Right lobe of liver (tissue), 6 donors: ENCODE measurements at places on chromosomes 1 and 21.

GRCh38 chr1:95233319-95233736 is 682 bp upstream of the RWDD3 start:
- DNase-seq: peak; percentile 89

- no peak for DNase-seq
Observed at GRCh38 chr1:18043871-18044270, 63.7 kb upstream of the IGSF21 start.

DNA sequence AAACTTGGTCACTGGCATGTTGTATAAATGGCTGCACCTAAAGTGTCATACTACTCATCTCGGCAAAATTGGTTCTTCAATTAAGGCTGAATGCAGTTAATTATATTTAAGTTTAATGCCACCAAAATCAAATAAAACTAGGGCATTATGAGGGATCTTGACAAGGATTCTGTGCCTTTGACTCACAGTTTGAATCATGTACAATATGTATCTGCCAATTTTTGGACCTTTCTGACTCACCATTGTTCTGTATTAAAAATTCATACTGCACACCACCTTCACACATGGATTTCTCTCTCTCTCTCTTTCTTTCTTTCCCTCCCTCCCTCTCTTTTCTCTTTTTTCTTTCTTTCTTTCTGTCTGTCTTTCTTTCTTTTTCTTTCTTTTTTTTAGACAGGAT is 14.1 kb upstream of the STXBP3 start:
- DNase-seq: no peak

DNA sequence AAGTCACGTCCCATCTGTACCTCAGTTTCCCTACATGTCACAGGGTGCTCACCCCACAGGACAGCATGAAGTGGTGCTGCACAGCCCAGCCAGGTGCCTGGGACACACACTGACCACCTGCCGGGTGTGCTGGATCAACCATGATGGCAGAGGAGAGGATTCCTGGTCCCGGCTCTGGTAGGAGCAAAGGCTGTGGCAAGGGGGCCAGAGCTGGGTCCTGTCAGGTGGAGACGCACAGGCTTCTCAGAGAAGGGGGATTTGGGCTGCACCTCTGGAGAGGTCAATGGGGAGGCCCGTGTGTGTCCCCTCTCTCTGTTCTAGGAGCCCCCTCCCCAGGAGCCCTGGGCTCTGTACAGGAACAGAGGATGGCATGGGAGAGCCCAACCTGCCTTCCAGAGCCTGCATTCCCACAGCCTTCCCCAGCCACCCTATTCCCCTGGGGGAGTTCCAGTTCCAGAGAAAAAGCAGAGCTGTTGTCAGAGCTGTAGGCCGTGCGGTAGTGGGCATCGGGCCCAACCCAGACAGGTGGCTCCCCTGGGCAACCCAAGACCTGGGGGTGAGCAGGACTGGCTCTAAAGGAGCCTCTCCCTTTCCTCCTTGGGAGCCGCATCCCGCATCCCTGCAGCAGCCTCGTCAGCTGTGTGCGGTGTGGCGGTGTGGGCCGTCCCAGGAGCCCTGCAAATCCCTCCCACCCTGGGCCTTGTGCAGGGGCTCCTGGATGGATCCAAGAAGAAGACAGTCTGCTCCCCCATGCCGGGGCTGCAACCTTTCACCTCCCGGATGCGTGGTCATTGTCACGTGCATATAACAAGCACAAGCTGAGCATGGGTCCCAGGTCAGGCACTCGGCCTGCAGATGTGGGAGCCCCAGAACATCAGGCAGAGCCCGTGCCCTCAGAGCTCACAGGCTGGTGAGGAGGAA is 2.9 kb upstream of the TFF3 start:
- DNase-seq: no peak

DNA sequence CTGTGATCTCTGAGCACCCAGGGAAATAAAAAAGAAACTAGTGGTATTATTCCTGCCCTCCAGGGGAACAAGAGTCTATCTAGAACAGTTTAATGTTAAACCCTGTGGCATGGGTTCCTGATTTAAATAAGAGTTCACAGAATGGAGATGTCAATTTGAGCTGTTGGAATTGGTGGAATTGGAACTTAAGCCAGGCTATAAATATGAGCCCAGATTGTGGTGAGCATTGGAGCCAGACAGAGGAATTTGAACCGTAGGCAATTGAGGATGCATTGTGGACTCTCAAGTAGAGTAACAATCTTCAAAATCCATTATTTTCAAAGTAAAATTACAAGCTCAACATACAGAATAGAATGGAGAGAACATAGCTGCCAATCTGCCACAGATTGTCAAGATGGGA is 98.2 kb downstream of the NEK7 start:
- no peak for DNase-seq

DNA sequence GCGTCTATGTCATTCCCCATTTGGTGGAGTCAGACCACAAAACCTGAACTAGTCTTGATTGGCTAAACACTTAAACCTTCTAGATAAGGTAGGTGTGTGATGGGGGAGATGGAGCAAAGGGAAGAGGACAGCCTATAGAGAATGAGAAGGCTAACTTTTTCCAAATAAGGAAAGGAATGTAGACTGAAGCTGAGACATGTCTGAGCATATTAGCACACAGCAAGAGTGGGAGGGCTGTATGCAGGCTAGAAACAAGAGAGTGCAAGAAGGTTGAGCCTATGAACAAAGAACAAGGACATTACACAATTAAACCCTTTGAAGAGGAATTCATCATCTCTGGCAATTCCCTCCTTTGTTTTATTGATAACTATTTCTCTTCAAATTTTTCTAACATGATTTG is 89.2 kb upstream of the OLFM3 start:
- DNase-seq: no peak

DNA sequence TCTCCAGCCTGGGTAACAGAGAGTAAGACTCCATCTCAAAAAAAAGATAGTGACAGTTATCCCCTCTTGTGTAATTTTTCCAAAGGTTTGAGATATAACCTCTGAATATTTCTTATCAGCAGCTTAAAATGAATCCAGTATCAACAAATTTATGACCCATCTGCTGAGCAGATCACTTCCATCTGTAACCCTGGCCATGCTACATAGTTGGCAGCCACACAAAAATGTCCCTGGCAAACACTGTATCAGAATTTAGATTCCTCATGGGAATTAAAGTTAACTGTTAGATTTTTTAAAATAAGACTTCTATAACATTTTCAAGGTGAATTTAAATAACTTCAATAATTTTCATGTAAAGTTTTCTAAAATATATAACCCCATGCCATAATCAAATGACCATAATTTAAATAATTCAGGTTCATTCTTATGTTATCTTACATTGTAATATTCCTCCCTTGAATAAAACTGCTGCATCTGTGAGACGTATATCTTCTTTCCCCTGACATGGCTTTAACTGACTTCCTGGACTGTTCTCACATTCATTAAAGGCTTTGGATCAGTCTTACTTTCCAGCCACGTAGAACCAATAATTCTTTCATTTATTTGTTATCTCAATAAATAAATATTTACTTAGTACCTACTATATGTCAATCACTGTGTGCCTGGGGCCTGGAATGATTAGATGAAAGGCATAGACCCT is 5.3 kb upstream of the PRPF38B start:
- DNase-seq: no peak

DNA sequence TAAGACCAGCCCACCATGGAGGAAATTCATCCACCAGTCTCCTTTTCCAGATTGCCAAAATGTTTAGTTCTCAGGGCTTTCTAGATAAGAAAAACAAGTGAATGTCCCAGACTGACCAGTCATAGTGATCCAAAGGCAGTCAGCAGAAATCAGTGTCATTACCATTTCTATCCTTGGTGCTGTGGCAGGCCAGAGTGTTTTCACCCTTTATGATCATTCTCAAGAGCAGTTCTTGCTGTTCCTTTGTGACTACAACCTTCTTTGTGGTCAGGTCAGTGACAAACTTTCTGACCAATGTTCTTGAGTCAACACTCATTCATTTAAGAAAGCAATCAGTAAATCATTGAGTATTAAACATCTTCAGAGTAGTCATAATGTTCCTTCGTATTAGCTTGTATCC is 7.3 kb upstream of the DHCR24 start:
- DNase-seq: no peak

DNA sequence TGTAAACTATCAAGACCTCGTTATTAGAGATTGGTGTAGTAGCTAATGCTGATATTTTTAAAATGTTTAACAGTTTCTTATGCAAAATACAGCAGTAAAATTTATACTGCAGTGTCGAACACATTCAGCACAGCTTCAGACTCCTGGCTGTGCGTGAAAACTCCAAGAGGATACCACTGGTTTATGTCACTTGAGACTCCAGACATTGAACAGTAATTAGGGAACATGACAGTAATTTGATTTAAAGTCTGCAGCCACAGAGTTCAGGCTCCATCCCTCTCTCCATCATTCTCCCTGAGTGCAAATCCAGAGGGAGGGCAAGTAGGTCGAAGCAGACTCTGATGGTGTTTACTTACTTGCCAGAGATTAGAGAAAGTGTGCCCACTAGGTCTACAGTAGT is 94.2 kb downstream of the AK5 start:
- no peak for DNase-seq

GRCh38 chr1:88296642-88297041 is 387.4 kb upstream of the PKN2 start:
- no peak for DNase-seq

DNA sequence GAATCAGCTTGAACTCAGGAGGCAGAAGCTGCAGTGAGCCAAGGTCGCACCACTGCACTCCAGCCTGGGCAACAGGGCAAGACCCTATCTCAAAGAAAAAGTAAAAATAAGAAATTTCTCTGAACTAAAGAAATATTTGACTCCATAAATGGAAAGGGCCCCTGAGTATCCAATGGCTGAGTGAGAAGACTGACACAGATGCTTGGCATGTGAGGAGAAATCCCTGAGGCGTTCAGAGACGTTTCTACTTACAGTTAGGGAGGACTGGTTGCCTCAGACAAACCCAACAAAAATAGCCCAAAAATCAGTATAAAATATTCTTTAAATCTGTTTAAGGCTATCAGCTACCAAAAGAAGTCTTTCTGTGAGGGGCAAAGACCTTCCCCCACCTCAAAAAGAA is 3.0 kb upstream of the SUMO3 start:
- no peak for DNase-seq

DNA sequence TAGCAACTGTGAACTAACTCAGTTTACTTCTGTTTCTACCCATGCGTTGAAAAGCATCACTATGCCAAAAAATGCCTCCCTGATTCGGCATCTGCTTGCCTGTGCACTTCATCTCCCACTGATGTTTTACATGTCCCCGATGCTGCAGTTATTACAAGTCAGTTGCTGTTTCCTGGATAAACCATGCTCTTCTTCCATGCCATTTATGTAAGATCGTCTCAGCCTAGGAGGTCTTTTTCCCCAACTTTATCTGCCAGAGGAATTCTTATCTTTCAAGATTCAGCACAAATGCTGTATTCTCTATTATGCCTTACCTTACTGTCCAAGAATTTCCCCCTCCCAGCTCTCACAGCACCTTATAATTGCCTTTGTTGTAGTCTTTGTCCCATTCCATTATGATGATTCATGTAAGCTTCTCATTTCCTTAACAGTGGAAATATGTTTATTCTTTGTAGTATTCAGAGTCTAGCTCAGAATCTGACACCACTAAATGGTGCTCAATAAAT is 30.0 kb downstream of the PRKACB start:
- DNase-seq: no peak

DNA sequence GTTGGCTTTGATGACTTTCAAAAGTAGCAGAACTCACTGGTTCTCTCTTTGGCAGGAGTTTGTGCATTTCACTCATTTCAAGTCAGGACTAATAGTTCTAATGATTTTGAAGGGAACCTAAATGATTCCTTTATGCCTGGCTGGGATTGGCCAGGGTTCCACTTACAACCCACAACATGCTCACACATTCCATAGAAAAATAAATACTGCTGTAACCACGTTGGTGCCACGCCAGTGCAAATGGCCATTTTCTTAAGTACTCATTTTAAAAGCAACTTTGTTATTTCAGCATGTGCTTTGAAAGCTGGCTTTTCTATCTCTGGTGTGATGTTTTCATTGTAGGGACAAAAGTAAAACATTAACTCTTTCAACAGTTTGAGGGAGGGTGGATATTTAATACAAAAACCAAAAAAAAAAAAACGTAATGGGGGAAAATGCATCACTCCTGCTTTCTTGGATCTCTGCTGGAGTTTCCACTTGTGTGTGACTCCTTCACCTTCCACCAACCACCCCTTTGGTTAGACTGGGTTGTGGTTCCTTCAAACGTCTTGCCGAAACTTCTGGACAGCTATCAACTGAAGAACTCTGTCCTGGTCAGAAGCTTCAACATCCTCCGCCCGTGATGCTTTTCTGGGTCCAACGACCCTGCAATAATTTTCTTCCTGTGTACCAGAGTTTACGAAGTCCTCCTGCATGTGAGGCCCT is 300.4 kb upstream of the RUNX1 start:
- no peak for DNase-seq

GRCh38 chr1:160739098-160739511 is at the start of gene SLAMF7:
SLAMF7 (plus strand) TSS chr1:160739247; CDS start chr1:160739302, 55 bp downstream.
- no peak for DNase-seq

DNA sequence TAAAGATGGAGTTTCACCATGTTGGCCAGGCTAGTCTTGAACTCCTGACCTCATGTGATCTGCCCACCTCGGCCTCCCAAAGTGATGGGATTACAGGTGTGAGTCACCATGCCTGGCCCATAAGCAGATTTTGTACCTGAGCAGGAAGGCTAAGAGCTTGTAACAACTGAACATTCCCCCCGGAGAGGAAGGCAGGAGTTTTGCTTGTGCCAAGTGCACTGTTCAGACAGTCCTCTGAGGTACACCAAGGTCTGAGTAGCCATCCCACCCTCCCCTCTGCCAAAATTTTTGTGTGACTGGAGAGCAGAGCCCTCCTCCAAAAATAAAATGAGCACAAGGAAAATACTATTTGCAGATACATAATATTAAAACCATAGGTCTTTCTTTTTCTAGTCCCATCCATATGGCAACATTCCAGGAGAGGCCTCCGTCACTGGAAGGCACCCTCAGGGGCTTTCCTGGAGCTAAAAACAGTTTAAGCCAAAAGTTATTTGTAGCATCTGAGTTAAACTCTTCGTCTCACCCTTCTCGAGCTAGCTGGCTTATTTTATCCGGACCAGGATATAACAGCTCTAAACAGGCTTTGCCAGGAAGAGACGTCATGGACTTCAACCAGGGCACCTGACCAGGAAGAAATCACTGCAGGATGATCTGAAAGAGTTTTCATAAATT is 27.2 kb downstream of the CAPN2 start:
- no peak for DNase-seq
